ENCODE measurements at places on chromosomes 11 and 22.
A peak's percentile ranks its signal among the peaks of the same experiment; 100 is the strongest.

DNA sequence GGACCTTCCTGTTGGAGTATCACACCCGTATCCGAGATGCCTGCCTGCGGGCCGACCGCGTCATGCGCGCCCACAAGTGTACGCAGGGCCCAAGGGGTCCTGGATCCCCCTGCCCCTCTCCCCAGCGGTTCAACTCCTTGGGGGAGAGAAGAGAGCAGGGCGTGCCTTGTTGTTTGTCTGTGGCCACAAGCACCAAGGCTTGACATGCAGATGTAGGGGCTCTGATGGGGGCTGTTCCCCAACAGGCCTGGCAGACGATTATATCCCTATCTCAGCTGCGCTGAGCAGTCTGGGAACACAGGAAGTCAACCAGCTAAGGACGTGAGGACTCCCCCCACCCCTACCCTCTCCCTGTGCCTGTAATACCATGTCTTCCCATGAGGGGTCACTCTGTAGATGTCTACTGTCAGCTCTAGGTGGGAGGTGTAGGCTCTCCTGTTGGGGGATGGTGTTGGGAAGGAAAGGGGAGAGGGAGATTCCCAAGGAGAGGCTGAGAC lies 6.8 kb downstream of the CFL1 start:
- peak; percentile 54 for DNase-seq

- DNase-seq: no peak
Observed at GRCh38 chr11:88051396-88051795, 123.8 kb downstream of the RAB38 start.

DNA sequence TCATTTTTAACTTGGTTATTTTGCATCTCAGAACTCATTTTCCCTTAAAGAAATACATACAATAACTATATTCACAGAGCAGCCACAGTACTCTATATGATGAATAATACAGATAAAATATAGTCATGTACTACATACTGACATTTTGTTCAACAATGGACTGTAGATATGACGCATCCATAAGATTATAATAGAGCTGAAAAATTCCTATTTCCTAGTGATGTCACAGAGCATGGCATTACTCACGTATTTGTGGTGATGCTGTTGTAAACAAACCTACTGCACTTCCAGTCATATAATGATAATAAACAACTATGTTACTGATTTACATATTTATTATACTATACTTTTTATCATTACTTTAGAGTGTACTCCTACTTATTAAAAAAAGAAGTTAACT lies 38.7 kb downstream of the NARS2 start:
- DNase-seq: no peak

GRCh38 chr11:66002648-66003225 lies 434 bp downstream of the BANF1 start:
- DNase-seq: peak; percentile 53

DNA sequence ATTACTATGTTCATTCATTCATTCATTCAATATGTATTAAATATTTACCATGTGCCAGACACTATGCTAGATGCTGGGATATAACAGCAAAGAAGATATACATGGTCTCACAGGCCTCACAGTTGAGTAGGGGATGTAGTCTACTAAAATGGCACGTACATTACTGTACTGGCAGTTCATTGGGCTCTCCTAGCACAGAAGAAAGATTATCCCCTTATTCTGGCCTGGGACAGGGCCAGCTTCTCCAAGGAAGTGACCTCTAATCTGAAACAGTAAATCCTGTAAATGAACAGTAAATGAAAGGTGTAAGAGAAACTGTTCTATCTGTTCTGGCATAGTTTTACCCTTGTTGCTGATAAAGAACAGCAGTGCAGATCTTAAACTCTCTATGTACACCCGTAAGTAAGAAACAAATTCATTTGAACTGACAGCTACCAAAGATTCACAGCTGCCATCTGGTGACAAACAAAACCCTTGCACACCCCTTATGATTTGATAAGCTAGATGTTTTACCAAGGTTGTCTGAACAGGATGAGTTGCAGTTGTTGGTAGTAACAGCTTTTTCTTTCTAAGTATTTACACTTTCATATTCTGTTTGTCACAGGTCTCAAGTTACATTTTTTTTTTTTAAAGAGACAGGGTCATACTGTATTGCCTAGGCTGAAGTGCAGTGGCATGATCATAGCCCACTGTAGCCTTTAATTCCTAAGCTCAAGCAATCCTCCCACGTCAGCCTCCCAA lies 263.1 kb downstream of the TMEM135 start:
- DNase-seq: peak; percentile 64

DNA sequence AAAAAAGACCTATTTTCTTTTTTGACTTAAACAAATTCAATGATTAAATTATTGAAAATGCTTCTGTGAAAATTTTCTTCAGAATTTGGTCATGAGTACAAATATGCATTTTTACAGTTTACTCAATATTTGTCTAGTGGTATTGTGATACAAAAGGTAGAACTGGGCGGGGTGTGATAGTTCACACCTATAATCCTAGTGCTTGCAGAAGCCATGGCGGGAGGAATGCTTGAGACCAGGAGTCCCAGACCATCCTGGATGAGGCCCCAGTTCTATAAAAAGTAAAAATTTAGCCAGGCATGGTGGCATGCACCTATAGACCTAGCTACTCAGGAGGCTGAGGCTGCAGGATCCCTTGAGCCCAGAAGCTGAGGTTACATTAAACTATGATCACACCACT lies 90.6 kb downstream of the ARHGAP42 start:
- no peak for DNase-seq

DNA sequence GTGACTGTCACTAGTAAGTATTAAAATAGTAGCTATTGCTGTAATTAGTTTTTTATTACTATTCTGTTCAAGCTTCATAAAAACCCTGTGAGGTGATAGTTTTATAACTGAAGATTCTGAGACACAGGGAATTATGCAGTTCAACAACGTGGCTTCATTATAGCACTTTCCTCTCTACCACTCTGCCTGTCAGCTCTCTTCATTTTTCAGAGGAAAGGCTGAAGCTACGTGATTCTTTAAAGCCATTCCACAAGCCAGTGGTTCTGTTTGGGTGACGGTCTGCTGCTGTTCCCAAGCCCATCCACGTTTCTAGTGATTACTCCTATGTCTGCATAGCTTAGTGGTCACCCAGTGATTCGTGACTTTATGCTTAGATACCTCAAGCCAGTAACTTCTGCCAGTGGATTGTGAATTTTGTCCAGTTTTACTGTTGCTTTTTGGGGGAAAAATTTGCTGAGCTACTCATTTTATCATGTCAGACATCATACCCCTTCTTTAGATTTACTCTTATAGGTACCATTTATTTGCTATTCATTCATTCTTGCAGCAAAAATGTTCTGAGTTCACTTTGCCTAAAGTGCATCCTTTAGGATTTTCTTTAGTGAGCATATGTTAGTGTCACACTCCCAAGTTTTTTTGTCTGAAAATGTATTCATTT lies 59.8 kb downstream of the UVRAG start:
- DNase-seq: no peak

- DNase-seq: no peak
Observed at GRCh38 chr11:19679952-19680828, 32.4 kb upstream of the NAV2 start.

- DNase-seq: no peak
Observed at GRCh38 chr11:60005360-60005759, 11.6 kb upstream of the OOSP4B start.

- no peak for DNase-seq
Observed at GRCh38 chr11:45151362-45151982, 5.0 kb downstream of the PRDM11 start.

GRCh38 chr11:44950625-44951476 lies at the start of gene TP53I11:
Gene TP53I11, minus strand, starts transcription at chr11:44950883. Its CDS starts 12,548 bp downstream, at chr11:44938335.
- DNase-seq: peak; percentile 38

GRCh38 chr22:25845985-25846745 lies 104.2 kb downstream of the MYO18B start:
- DNase-seq: no peak

DNA sequence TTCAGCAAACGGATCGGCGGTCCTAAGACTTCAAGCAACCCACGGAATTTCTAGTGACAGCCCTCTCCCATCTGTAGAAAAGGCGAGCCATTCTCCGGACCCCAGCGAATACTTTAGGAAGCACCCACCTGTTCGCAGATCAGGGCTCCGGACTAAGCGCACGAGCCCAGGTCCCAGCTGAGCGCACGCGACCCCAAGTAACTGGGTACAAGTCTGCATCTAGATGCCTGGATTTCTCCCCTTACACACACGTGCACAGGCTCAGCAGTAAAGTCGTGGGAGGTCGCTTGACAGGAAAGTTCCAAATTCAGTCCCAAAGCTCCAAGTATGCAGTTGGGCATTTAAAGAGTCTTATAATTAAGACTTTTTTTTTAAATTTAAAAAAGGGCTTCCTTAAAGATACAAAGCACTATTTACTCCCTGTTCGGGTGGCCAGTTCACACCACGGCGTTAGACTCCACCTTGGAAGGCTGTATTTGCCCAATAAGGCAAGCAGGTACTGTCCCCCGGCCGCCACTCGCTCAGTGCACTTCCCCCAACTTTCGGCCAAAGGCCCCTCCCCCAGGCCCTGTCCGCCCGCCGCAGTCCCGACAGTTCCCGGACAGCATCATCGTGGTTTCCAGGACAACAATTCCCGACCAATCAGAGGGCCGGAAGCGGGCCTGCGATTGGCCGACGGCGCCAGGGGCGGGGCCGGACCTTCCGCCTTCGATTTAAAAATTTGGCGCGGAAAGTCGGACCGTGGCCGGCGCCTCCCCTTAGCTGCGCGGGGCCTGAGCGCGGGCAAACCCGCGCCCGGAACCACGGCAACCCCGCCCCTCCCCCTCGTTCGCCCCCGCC lies at the start of gene E2F8:
TSS of gene E2F8 (minus strand) at position 526 of the 840 bp plus-strand sequence. CDS start 824 bp downstream, outside the sequence.
- DNase-seq: peak; percentile 96
